Right renal pelvis (tissue), 4 donors: ENCODE measurements at places on chromosomes 16 and 17. TPM values are rescaled to one million over a fixed set of nuclear protein-coding genes. Genes with fewer than 3 reads are reported as not detected.

DNA sequence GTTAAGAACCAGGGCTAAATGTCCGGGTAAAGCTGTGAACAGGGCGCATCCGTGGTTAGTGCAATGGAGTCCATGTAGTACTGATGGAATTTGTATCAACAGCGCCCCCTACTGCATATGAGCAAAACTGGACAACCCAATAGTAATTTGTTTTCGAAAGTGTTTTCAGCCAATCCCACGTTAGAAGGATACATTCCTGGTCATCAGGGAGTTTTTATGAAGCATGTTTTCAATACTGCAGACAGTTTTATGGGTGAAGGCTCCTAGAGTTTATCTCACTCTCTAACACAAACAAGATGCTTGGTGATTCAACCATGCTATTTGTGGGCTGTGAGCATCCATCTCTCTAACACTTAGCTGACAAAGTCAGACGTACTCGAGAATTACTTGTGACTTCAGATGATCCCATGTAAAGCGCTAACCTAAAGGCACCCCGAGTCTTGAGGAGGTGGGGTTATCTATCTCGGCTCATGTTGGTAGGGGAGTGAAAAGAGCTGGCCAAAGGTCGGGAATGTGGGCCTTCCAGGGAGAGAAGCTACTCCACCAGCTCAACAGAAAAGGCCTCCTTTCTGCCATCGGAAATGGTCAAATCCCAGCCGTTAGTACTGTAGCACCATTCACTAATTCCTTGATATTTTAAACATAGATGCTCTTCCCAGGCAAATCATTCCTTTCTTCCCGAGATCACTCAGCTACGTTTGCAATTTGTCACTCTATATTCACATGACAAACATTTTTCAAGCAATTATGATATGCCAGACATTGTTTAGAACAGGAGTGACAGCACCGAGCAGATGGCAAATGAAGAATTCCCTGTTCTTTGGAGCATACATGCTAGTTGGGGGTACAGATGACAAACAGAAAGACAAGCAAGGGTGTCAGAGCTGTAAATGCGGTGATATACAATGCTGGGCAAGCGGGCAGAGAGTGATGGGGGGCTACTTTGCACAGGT is 46.9 kb upstream of the HNF1B start:
- no peak for DNase-seq

DNA sequence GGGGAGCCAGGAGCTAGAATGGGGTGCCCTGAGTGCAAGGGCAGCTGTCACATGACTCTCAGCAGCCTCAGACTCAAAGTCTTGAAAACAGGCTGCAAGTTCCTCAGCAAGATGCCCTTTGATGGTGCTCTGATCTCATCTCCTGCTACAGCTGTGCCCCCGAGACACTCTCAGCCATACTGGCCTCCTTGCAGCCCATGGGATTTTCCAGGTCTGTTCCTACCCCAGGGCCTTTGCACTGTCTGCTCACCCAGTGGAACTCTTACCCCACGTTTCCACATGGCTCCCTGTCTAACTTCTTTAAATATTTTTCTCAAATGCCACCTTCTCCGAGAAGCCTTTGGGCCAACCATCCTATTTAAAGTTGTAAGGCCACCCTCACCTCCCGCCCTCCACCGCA is 146.9 kb downstream of the C16orf95 start:
- no peak for DNase-seq

The TP53TG3C gene
- not detected for polyA plus RNA-seq

DNA sequence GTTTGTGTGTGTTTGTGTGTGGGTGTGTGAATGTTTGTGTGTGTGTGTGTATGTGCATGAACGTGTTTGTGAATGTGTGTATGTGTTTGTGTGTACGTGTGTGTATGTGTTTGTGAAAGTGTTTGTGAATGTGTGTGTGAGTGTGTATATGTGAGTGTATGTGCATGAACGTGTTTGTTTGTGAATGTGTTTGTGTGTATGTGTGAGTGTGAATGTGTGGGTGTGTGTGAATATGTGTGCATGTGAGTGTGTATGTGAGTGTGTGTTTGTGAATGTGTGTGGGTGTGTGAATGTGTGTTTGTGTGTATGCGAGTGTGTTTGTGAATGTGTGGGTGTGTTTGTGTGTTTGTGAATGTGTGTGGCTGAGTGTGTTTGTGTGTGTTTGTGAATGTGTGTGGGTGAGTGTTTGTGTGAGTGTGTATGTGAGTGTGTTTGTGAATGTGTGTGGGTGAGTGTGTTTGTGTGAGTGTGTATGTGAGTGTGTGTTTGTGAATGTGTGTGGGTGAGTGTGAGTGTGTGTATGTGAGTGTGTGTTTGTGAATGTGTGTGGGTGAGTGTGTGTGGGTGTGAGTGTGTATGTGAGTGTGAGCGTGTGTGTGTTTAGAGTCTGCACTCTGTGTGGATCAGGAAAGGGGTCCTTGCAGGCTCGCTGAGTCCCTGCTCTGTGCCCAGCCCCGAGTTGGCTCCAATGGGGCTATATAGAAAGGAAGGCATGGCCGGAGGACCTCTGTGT is 890 bp upstream of the CD300A start:
- no peak for DNase-seq

- no peak for DNase-seq
These were observed 10.2 kb upstream of the STRADA start for GRCh38 chr17:63751806-63752205.

- DNase-seq, result no peak
These were observed 15.5 kb downstream of the CENPX start for GRCh38 chr17:82007228-82007494.

- no peak for DNase-seq
These were observed 87.8 kb downstream of the GNAO1 start for GRCh38 chr16:56279132-56279531.

The TBC1D3I gene
- polyA plus RNA-seq, result 0.52 TPM

The MRPL27 gene
- 78.2 TPM for polyA plus RNA-seq

- no peak for DNase-seq
These were observed 65.2 kb downstream of the ABCC1 start for GRCh38 chr16:16014329-16015224.

The CCL22 gene
- not detected for polyA plus RNA-seq

GRCh38 chr16:65069065-65069464 is 52.8 kb downstream of the CDH11 start:
- no peak for DNase-seq

DNA sequence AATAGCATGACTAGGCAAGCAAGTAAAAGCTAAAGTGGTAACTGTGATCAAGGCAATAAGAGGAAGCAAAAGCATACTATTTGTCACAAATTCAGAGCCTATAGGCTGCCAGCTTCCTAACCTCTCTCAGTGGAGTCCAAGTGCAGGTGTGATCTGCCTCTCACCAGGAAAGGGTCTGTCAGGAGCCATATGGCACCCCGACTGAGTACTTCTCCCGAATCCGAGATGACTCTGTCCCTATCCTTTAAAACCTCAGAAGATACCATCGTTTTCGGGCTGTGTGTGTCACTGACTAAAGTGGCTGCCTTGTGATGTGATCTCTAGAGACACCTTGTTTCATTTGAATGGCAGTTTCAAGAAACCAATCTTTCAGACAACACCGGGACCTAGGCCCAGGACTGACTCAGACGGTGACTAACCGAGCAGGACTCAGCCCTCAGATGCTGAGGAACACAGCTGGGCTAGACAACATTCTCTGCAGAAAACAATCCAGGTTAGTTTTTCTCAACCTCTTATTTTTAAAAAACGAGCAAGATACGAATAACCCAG is 63.6 kb downstream of the SMG6 start:
- DNase-seq, result no peak

The CD300E gene
- polyA plus RNA-seq, result 0.10 TPM

DNA sequence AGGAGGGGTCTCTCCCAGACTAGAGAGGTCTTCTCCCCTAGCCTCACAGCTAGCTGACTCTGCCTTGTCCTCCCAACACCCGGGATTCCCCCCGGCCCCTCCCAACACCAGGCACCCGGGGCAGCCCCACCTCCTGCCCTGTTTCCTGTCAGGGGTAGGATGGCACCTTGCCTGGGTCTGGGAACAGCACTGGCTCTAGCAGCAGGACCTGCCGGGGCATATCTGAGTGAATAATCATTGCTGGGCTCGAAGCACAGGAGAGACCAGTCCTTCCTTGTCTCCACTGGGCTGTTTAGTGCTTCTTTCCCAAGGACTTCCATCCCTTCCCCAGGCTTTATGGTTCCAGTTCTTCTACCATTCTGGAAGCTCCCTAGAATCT is 25.7 kb downstream of the MINK1 start:
- no peak for DNase-seq

GRCh38 chr16:19968891-19969683 is 84.4 kb upstream of the GPRC5B start:
- no peak for DNase-seq

- DNase-seq, result no peak
These were observed 1.6 kb downstream of the HIC1 start for GRCh38 chr17:2056206-2057174.

DNA sequence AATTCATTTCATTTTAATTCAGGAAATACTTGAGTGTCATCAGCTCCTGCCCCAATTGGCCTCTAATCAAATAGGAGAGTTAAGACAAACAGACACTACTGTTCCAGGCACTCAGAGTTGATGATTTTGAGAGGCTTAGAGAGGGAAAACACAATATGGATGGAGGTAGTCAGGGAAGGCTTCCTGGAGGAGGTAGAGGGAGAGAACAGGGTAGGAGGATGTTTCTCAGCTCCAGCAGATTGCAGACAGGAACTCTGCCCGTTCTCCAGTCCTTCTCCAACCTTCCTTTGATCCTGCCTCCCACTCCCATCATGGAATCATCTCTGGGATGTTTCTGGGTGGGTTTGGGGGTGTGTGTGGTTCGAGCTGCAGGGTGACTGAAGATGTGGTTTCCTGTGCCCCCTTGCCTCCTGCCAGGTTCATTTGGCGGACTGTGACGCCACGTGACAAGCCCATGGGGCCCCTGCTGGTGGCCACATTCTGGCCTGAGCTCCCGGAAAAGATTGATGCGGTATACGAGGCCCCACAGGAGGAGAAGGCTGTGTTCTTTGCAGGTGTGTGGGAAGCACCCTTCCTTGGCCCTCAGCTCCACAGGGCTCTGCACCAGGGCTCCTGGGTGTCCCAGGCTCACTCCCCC is 12.2 kb upstream of the LPCAT2 start:
- no peak for DNase-seq

GRCh38 chr17:51170736-51171135 is 4.5 kb downstream of the NME2 start:
- DNase-seq, result no peak

The CALB2 gene
- polyA plus RNA-seq, result 0.74 TPM

The GAN gene
- polyA plus RNA-seq, result 2.6 TPM

DNA sequence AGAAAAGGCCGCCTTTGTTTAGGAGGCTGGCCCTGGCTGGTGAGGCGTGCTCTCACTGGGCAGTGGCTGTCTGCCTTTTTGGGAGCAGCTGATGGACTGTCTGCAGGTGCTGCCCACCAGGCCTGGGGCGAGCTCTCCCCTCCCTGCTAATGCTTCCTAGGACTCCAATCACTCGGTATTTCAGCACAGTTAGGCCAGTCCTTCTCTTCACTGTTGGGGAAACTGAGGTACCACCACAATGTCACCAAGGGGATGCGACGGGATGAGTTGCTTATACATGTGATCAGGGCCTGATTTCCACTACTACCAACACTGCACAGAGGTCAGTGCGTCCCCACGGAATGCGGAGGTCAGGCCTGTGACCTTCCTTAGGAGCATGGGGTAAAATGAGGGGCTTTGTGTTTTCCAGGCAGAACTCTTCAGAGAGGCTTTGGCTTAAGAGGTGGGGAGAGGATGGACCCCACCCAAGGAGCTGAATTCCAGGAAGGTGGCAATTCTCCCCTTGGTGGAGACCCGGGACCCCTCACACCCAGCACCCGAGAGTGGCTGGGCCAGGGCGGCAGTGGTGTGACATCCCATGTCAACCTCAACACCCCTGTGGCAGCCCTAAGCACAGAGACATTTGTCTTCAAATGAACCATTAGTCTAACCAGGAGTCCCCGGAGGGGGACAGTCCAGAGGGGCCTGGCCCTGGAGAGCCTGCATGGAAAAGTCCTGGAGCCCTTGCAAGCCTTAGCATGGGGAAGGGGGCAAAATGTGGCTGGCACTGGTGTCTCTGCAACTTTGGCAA is 86.4 kb downstream of the N4BP1 start:
- no peak for DNase-seq

The C17orf107 gene
- 1.5 TPM for polyA plus RNA-seq

The NPIPA2 gene
- polyA plus RNA-seq, result not detected

The AIPL1 gene
- polyA plus RNA-seq, result not detected

The KRT32 gene
- not detected for polyA plus RNA-seq

DNA sequence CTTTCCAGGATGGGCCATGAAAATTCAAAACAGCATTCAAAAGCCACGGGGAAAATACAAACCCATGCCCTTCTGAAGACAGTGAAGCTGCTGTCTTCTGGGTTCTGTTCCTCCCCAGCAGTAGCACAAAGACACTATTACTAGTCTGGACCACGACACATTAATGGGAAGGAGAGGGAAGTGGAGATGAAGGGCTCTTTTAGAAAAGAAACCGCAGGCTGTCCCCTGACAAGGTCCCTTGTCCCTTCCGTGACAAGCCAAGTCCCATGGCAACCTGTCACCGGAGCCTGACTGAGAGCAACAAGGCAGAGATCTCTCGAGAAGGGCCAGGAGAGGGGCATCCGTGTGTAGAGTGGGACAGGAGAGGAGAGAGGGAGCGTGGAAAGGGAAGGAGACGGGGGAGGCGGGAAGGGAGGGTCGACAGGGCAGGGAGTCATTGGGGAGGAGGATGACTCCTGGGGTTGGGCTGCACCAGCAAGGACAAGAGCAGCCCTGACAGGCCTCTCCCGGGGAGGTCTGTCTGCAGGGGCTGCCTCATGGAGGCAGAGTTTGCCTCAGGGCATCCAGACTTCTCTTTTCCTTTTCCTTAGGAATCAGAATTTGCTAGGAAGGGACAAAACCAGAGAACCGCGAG is 436.2 kb downstream of the SLC39A11 start:
- DNase-seq, result no peak

The PPP1R27 gene
- polyA plus RNA-seq, result 0.36 TPM

GRCh38 chr17:17668775-17669579 is 12.3 kb upstream of the RAI1 start:
- DNase-seq, result no peak

GRCh38 chr17:79990051-79990592 is 45.5 kb downstream of the TBC1D16 start:
- no peak for DNase-seq

The LGALS9B gene
- polyA plus RNA-seq, result not detected

GRCh38 chr17:46108120-46108519 is 85.1 kb downstream of the KANSL1 start:
- DNase-seq, result no peak

The FBXL16 gene
- 1.4 TPM for polyA plus RNA-seq

GRCh38 chr17:29162909-29163341 is 17.3 kb downstream of the MYO18A start:
- DNase-seq, result no peak
